ENCODE measurements at places on chromosomes 6 and 20.

GRCh38 chr6:15791448-15792181 is 128.8 kb upstream of the DTNBP1 start:
- no peak for DNase-seq

- no peak for DNase-seq
Measured at GRCh38 chr20:48326868-48327267, 500.9 kb downstream of the PREX1 start.

DNA sequence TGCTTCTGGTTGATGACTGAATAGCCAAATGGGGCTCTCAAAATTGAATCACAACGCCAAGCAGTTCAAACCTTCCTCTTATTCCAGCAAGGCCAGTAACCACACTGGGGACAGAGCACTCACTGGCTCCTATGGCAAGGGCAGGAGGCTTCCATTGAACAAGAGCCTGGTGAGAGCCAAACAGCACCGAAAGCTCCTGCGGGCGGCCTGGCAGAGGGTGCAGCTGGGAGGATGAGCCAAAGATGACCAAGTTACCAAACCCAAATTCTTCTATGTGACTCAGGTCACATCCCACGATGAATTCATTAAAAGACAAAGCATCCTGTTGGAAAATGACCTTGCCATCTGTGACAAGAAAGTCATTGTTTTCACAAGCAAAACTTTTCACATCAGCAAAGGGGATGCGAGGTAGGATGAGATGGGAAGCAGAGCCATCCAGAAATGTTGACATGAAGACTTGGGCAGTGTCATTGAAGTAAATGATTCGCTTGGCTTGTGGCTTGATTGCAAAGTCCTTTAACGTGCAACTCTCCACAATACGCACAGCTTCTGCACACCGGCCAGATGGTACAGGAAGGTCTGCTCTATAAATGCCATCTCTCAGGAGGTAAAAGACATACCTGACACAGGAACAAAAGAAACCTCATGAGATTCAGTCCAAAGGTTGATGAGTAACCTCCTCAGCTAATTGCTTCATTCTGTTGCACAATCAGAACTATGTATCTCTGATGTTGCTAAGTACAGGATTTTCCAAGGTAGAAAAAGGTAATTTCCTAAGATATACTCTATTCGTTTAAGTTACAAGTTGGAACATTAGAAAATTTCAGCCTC is 36.3 kb downstream of the ROS1 start:
- no peak for DNase-seq

DNA sequence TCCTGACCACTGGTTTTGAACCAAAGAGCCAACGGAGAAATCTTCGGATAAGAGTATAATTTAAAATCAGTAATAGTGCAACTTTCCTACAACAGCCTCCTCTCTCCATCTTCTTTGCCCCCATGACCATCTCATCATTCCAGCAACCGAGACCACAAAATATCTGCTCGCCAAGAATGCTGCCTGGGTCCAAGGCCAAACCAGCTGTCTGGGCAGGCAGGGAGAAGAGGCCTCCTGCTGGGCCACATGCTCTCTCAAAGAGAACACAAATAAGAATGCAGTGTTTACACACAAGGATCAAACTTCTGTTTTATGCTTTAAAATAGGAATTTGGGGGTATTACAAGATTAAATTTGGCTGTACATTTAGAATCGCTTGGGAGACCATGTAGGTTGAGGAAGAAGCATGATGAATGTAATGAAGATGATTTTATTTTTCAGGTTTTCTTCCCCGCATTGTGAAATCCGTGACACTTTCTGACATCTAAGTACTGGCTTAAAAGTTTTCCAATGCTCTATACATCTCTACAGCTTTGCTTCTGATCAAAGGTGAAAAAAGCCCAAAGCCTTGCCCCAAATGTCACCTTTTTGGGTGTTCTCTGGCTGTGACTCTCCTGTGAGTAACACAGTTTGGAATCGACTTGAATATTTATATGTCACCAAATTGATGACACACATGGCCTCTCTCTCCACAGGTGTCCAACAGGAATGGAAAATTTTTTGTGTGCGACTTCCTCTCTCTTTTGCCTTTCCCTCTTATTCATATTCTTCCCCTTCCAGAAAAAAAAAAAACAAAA is 79.4 kb upstream of the PROKR2 start:
- no peak for DNase-seq

DNA sequence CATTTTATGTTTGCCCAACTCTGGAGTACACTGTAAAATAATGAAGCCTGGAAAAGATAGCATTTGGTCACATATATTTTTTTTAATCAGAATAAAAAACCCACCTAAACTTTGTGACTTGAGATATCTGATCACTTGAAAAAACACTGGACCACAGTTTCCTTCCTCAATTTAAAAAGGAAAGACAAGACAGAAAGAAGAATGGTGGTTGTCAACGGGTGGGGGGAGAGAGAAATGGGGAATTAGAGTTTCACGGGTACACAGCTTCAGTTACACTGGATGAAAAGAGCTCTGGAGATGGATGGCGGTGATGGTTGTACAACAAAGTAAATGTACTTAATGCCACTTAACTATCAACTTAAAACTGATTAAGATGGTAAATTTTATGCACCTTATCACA is 14.7 kb upstream of the DST start:
- no peak for DNase-seq

DNA sequence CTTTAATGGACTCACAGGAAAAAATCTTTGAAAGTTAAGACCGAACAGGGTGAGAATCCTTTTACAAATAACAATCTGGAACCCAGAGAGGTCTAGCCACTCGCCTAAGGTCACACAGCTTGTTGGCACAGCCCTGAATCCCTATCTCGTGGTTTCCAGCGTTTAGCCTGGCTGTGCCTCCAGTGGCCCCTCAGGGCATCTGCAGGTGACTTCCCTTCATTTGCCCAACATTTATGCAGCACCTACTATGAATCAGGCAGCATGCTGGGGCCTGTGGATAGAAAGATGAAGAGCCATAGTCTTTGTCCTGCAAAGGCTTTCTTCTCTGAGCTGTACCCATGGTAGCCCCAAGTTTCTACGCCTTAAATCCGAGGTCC is 2.6 kb upstream of the NR2E1 start:
- no peak for DNase-seq

- DNase-seq = no peak
Measured at GRCh38 chr6:107348224-107348623, 111.1 kb downstream of the PDSS2 start.

GRCh38 chr20:44355498-44356352 is at the start of gene HNF4A:
TSS of gene HNF4A (plus strand) at chr20:44355699. CDS start at chr20:44355805, 106 bp downstream.
- DNase-seq = no peak
